ENCODE measurements at places on chromosomes 5 and 9.

DNA sequence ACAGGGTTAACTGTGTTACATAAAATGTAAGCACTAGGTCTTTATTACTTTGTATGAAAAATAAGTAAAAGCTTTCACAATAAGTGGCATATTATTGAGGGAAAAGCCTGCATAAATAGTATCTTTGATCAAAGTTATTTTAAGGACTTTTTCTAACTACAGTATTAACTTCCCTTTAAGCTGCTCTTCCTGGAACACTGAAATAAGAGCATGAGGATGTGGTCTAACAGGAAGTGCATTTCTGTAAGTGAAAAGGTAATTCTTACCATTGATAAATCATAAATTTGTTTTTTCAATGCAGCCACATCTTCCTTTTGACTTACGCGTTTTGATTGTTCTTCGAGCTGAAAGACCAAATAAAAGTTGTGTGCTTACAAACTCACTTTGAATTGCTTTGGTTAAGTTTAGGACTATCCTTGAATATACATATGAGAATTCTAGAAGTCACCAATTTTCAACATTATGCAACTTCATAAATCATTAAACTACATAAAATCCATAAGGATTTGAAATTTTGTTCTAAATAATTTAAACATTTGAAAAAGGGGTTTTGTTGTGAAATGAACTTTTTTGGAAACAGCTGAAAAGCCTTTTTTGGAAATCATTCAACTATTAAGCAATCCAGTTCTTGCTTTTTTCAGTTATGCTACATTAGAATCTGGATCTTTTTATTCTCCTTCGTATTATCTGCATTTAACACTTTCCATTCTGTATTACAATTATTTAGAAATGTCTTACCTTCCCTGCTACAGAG is 50.6 kb downstream of the RASEF start:
- no peak for DNase-seq

DNA sequence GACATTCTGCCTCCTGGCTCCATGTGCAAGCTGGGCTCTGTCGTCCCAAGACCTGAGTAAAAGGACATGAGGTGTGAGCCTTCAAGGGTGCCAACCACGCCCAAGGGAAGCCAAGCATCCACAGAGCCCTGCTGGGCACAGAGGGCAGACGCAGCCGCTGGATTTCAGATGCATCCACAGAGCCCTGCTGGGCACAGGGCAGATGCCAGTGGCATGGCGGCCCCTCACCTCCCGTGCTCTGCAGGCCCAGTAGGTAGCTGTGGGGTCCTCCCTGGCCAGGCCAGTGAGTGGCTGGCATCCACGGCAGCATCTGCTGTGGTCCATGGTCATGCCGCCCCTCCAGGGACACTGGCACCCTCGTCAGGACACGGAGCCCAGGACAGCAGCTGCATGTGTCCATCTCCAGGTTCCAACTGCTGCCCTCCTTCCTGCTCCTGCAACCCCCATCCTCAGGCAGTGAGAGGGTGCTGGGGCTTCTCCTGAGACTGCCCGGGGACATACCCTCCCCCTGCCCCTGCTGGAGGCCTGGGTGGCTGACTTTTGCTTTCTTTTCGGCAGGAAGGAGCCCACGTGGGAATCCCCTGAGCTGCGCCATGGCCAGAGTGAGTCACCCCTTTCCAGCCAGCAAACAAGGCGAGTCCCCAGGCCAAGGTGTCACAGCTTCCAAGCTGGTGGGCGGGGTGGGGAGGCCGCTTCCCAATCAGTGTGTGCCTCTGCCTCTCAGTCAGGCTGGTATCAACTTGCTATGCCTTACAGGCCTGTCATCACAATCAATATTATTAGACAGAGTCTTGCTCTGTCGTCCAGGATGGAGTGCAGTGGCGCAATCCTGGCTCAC is 4.0 kb upstream of the TRAF2 start:
- DNase-seq = peak; percentile 95

- no peak for DNase-seq
Measured at GRCh38 chr9:124940521-124940893, 376 bp downstream of the GOLGA1 start.

- DNase-seq = no peak
Measured at GRCh38 chr5:139664727-139665351, 16.7 kb downstream of the CXXC5 start.

DNA sequence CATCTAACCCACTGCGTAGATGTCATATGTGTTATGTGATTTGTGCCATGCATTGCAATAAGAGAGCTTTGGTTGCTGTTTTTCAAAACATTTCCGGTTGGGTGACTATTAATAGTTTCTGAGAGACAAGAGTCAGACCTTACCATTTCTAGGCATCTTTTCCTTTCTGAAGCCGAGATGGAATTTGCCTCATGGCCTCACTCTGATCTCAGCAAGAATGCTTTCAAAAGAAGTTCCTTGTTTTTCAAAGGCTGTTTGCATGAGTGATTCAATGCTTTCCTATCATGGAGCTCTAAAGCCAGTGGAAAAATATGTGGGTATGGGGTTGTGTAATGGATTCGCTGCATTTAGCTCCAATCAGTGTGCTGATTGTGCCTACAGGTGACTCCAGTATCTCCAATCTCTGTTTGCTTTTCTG is 203.1 kb upstream of the PPP1R2B start:
- DNase-seq = no peak

DNA sequence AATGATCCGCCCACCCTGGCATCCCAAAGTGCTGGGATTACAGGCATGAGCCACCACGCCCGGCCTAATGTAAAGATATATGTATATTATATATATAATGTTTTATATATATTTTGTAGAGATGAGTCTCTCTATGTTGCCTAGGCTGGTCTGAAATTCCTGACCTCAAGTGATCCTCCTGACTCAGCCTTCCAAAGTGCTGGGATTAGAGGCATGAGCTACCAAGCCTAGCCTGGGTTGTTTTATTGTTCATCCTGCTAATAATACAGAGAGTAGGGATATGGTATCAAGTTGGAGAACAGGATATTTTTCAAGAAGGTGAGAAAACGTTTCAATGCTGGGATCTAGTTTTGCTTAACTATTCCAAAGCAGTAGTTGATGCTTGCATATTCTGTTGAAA is 2.9 kb downstream of the SEC24A start:
- no peak for DNase-seq

- peak; percentile 62 for DNase-seq
Measured at GRCh38 chr9:97954550-97954989, 16.6 kb upstream of the HEMGN start.
